ENCODE measurements at places on chromosomes 6 and 20.
A peak's percentile ranks its signal among the peaks of the same experiment; 100 is the strongest.

- no peak for DNase-seq
Observed at GRCh38 chr20:63284544-63284949, 8.4 kb upstream of the COL20A1 start.

- DNase-seq = no peak
Observed at GRCh38 chr20:20206788-20207187, 154.5 kb downstream of the CFAP61 start.

GRCh38 chr6:47780510-47781356 lies 1.1 kb upstream of the OPN5 start:
- peak; percentile 64 for DNase-seq

DNA sequence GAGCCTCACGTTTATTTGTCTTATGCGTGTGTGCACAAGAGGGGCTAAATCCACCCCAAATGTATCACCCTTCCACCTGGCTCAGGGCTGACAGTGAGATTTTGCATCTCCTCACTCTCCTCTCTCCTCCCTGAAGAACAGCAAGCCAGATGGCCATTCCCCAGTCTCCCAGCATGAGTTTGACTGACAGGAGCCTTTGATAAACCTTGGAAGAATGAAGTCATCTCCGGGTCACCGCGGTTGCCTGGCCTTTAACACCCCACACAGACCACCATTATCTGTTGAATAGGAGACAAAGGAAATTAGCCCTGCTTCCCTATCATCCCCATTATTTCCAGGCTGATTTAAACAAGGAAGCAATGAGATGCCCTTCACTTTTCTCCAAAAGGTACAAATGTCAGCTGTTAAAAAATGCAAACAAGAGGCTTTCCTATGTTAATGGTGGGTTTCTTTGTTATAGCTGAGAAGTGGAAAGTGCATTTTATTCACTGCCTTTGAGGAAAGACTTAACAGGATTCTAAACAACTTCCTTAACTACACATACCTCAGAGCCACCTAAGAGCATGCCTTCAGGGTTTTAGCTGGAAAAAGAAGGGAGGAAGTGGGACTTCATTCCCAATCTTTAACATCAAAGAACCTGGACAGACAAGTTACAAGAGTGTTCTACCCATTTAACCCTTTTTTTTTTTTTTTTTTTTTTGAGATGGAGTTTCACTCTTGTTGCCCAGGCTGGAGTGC lies 524.8 kb upstream of the ID4 start:
- DNase-seq = no peak

DNA sequence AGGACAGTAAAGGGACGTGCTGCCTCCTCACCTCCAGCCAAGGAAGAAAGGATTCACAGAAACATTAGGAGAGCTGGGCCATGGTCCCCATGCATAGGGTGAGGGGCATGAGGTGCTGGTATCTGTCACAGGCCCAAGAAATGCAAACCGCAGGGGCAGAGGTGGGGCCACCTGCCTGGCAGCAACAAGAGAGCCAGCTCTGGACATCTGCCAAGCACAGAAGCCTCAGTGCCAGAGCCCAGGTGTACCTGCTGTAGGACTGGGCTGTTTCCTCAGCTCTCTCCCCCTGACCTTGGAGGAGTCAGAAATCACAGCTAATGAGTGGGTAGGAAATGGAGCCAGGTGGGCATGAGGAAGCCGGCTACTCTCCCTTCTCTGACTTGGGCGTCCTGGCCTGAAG lies 45.3 kb downstream of the SLC2A12 start:
- DNase-seq = no peak

DNA sequence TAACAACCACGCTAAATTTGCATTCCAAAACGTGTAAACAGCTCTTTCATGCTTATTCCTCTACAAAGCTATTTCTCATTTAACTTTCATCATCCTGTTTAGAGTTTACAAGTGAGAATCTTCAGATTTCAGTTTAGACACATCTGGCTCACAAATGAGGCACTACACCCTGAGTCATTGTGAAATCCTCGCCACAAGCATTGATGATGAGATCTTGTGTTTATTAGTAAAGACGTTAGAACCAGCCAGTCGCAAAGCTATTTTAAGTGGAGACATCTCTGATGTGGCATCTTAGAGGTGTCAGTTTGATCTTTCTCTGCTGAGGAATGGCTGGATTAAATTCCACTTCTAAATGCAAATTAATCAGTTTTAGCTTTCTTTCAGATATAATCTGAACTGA lies 8.3 kb upstream of the ISM1 start:
- peak; percentile 86 for DNase-seq

GRCh38 chr6:38067263-38067980 lies 247.9 kb downstream of the ZFAND3 start:
- no peak for DNase-seq

DNA sequence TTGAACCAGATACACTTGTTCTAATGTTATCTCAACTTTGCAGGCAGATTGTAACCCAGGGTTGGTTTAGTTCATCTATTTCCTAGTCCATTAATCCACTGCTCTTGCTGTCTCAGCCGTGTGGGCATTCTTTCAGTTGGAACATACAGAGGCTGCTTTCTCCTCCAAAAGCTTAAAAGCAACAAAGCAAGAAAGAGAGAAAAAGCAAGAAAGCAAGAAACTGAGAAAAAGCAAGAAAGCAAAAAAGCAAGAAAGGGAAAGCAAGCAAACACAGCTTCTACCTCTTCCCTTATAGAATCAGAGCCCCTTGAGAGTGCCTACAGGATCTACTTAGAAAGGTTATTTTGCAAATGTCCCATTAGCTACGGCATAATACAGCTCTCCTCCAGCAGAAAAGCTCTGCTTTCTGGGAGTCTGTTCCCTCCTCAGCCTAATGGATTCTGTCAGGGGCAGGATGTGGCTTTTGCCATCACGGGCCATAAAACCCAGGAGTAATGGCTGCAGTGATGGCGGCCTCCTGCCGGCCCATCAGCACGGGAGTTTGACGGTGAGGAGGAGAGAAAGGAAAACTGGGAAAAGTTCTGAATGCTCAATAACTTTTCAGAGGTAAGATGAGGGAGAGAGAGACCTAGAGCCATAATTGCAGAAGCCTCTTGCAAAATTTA lies 156.8 kb upstream of the JARID2 start:
- DNase-seq = no peak

GRCh38 chr6:43969158-43969981 lies 157.9 kb downstream of the MRPL14 start:
- DNase-seq = no peak

DNA sequence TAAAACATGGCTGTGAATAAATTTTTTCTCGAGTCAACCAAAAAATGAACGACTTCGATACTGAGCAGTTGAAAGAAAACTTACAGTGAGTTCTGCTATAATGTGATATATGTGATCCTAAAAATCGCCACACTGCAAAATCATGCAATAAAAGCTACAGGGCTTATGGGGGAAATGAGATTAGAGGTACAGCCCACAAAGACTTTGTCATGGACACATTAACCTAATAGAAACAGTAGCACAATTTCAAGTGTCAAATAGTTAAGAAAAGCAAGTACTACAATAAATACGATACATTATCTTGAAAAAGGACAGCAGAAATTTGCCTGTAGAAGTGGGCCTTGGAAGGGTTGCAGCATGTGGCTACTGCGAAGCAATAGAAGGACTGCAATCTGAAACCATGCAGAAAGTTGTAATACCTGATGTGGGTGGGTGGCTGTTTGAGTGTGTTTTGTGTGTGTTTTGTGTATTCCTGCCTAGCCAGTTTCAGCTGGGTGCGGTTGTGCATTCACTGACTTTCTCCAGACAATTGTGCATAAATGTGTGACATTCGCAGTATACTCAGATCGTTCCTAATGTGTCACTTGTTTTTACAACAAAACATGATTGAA lies 79.1 kb downstream of the RPP40 start:
- no peak for DNase-seq

GRCh38 chr20:17343656-17344452 lies 117.0 kb downstream of the PCSK2 start:
- DNase-seq = peak; percentile 93

DNA sequence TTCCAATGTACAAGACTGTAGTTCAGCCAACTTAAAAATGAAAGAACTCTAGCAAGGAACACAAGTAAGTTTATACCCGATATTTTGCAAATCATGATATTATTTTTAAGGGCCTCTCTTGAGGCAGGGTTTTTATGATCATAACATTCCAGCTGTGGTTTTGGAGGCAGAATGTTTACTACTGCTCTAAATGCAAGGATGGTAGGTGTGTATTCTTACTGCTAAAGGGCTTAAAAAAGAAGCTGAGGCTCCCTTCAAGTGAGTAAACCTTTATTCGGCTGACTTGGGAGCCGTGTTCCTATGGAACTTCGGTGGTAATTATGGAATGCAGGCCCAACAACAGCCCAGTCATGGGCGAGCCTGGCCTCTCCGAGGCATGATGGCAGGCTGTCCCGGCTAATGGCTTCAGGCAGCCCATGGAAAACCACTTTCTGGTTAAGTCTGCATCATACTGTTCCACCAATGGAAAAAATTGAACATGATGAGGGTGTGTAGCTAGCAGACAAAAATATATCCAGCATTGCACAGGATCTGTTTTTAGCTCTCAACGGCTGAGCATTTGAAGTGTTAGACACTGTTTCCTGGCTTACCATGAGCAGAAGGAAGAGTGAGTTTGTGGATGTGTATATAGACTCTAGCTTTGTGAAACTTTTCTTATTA lies 111.5 kb downstream of the TIAM2 start:
- peak; percentile 42 for DNase-seq

- no peak for DNase-seq
Observed at GRCh38 chr6:33143113-33143770, 49.0 kb downstream of the COL11A2 start.

DNA sequence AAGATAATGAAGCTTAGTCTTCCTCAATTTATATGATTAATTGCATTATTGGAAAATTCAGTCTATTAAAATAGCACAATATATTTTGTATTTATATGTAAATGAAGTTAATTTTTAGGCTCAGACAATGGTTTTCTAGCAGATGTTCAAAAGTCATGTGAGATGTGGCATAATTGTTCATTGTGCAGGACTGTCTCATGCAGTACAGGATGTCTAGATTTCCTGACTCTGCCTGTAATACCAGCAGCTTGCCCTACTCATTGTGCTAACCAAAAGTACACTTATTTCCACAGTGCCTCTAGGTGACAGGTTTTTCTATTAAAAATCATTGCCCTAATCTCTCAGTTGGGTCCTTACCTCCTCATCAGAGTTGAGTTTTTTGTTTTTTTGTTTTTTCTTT lies 12.4 kb downstream of the RALGAPB start:
- no peak for DNase-seq

DNA sequence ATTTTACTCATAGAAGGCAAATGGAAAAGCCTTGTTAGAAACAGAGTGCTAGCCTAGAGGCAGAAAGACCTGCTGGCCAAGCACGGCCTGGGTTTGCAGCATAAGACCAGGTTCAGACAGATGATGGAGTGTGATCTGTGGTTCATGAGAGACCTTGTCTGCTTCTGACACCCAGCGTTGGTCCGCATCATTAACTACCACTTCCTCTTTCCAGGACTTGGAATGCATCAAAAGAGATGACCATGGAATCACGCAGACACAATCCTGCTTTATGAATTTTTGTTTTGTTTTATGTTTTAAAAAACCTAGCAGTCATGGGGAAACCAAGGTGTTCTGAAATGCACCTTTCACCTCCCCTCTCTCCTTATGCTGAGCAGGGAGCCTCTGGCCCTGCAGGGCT lies 76.8 kb upstream of the SYNDIG1 start:
- no peak for DNase-seq

DNA sequence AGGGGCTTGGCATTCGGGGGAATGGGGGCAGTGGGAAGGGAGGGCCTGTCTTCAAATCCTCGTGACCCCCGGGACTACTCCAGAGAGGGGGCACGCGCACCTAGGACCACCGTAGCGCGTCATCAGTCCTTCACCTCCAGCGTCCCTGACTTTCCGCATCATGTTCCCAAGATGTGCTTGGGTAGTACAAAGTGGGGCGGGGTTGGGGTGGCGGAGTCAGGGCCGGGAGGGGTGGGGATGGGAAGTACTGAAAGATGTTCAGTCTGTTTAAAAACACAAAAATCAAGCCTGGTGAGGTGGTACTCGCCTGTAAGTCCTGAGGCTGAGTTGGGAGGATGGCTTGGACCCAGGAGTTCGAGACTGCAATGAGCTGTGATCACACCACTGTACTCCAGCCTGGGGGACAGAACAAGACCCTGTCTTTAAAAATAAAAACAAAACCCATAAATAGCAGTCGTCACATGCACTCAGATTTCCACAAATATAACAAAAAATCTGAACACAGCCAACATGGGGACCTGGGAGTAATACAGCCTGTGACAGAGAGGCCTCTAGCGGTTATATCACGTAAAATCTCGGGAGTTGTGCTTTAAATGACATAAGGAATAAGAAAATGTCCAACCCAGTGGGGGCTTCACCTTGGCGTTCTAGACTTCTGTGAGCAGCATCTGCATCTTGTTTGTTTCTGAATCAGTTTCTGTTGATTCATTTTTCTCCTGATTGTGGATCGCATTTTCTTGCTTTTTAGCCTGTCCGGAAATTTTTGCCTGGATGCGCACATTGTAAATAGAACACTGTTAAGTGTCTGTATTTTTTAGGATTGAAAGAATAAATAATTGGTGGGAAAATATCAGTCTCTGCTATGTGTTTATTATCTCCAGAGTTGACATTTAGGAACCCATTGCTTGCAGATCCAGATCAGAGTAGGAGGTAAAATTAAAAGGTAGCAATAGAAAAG lies 698 bp upstream of the LRP11 start:
- peak; percentile 71 for DNase-seq

Measured in AG10803 (cell line).